ENCODE measurements at places on chromosomes 12 and 14. TPM values are rescaled to one million over a fixed set of nuclear protein-coding genes. Genes with fewer than 3 reads are reported as not detected.

MON2 gene
- 40.0 TPM for total RNA-seq

DNA sequence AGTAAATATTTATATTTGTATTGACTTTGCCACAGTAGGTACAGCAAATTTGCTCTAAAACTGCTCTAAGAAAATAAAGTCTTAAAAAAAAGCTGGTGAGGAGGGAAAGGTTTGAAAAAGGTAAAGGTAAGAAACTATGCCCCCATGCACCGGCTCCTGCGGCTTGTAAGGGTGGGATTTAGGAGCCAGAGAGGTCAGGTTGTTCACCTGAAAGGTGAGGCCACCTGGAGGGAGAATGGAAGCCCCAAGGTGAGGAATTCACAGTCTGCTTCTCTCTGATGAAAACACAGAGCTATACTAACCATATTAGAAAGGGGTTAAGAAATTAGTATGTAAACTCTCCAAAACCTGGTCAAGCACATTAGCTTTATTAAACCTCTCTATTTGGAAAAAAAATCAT is 31.8 kb downstream of the CPM start:
- H3K36me3 ChIP-seq = no peaks in the 10 kb centered on the region
- H3K27me3 ChIP-seq = peaks cover 16% of the 10 kb centered on the region
- DNase-seq = no peak

DNA sequence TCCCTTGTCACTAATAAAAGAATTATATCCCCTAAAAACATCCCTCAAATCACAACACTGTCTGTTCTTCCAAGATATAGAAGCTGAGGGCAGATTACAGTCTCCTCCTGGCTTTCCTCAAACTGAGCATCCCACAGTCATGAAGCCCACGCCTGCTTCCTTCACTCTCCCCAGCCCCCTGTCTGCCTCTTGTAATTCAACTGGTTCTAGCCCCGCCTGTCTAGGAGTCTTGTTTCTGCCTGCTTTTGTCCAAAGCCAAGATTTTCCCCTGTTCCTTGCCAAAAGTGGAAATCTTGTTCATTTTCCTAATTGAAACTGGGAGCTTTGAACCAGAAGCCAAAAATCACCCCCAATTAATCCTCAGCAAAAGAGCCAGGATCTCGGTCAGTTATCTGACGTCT is 35.9 kb upstream of the PWP1 start:
- H3K4me3 ChIP-seq = no peak overlapping the region
- DNase-seq = no peak
- H3K36me3 ChIP-seq = peaks cover 3% of the 10 kb centered on the region
- peaks cover 3% of the 10 kb centered on the region for H3K4me1 ChIP-seq
- no peaks in the 10 kb centered on the region for H3K27me3 ChIP-seq
- no peak overlapping the region for H3K27ac ChIP-seq

DNA sequence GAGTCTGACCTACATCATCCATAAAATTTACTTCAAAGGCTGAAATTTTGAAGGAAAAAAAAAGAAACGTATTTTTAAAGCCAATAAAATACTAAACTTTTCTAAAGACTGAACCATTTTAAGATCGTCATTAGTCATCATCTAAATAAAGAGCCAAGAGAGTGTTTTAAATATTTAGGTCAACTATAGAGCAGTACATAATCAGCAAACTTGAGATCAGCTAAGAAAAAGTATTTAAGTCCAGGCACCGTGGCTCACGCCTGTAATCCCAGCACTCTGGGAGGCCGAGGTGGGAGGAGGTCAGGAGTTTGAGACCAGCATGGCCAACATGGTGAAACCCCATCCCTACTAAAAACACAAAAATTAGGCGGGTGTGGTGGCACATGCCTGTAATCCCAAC is 35.5 kb downstream of the HECTD1 start:
- no peak for DNase-seq
- H3K36me3 ChIP-seq = peaks cover 46% of the 10 kb centered on the region
- no peaks in the 10 kb centered on the region for H3K4me1 ChIP-seq
- no peak overlapping the region for H3K4me3 ChIP-seq

DNA sequence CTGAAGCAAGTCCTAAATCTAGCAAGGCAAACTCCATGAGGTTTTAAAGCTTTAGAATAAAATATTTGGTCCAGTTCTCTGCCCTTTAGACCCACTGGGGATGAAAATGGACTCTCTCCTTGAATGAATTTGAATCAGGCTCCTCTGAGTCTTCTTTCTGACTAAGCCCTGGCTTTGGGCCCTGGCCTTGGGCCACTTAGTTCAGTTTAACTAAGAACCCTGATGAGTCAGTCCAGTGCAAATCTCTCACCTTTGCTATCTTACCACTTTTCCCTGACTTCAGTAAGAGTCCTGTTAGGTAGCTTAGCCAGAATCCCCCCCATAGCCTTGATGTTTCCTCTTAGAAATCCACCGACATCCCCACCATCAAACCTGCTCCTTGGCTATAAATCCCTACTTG is 427.5 kb downstream of the SNAPC1 start:
- H3K27me3 ChIP-seq = peaks cover 11% of the 10 kb centered on the region
- H3K4me3 ChIP-seq = no peak overlapping the region
- H3K27ac ChIP-seq = no peak overlapping the region
- H3K36me3 ChIP-seq = no peaks in the 10 kb centered on the region
- no peak for DNase-seq
- H3K4me1 ChIP-seq = no peaks in the 10 kb centered on the region
